ENCODE measurements at places on chromosomes 13 and 19.

DNA sequence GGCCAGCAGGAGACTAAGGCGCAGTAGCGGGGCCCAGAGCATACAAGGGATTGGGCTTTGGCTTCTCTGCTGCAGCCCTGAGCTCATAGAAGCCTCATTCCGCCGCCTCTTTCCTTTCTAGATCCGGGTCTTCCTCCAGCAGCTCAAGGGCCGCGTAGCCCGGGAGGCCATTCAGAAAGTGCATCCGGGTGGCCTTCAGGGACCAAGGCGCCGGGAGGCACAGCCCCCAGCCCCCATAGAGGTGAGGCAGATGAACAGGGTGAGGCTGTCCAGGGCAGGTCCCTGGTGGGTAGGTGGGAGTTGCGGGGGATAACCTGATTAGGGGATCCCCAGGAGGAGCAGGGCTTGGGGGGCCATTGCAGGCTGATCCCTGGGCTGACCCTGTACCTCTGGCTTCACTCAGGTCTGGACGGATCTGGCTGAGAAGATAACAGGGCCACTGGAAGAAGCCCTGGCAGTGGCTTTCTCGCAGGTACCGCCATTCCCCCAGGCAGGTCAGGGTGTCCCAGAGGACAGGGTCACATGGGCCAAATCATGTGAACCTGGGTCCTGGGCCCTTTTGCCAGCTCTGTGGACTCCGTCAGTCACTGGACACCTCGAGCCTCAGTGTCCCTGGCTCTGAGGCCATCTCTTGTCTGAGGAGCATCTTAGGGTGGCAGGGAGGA, 1.3 kb downstream of the SNAPC2 start:
- H3K4me3 ChIP-seq: peak overlapping the region; percentile 69
- peaks cover 3% of the 10 kb centered on the region for H3K36me3 ChIP-seq
- H3K27ac ChIP-seq: peak overlapping the region; percentile 83
- peaks cover 28% of the 10 kb centered on the region for H3K4me1 ChIP-seq

- H3K4me3 ChIP-seq: no peak overlapping the region
- H3K4me1 ChIP-seq: peaks cover 6% of the 10 kb centered on the region
- no peaks in the 10 kb centered on the region for H3K27me3 ChIP-seq
- no peak for DNase-seq
These were observed 76.6 kb upstream of the POMP start for GRCh38 chr13:28582225-28582891.

GRCh38 chr19:29893606-29894284, 48.3 kb upstream of the URI1 start:
- H3K27me3 ChIP-seq: no peaks in the 10 kb centered on the region
- DNase-seq: no peak
- no peak overlapping the region for H3K27ac ChIP-seq
- no peak overlapping the region for H3K4me3 ChIP-seq
- no peaks in the 10 kb centered on the region for H3K36me3 ChIP-seq

- no peaks in the 10 kb centered on the region for H3K4me1 ChIP-seq
- no peaks in the 10 kb centered on the region for H3K36me3 ChIP-seq
- no peak overlapping the region for H3K27ac ChIP-seq
These were observed 183.5 kb downstream of the DNAJC15 start for GRCh38 chr13:43206838-43207237.

DNA sequence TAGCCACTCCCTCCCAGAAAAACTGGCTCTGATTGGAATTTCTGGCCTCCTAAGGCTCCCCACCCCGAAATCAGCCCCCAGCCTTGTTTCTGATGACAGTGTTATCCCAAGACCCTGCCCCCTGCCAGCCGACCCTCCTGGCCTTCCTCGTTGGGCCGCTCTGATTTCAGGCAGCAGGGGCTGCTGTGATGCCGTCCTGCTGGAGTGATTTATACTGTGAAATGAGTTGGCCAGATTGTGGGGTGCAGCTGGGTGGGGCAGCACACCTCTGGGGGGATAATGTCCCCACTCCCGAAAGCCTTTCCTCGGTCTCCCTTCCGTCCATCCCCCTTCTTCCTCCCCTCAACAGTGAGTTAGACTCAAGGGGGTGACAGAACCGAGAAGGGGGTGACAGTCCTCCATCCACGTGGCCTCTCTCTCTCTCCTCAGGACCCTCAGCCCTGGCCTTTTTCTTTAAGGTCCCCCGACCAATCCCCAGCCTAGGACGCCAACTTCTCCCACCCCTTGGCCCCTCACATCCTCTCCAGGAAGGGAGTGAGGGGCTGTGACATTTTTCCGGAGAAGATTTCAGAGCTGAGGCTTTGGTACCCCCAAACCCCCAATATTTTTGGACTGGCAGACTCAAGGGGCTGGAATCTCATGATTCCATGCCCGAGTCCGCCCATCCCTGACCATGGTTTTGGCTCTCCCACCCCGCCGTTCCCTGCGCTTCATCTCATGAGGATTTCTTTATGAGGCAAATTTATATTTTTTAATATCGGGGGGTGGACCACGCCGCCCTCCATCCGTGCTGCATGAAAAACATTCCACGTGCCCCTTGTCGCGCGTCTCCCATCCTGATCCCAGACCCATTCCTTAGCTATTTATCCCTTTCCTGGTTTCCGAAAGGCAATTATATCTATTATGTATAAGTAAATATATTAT, 6.1 kb downstream of the FOSB start:
- H3K27ac ChIP-seq: no peak overlapping the region
- peaks cover 25% of the 10 kb centered on the region for H3K4me1 ChIP-seq
- H3K36me3 ChIP-seq: no peaks in the 10 kb centered on the region
- H3K4me3 ChIP-seq: no peak overlapping the region
- no peak for DNase-seq
- H3K27me3 ChIP-seq: no peaks in the 10 kb centered on the region

DNA sequence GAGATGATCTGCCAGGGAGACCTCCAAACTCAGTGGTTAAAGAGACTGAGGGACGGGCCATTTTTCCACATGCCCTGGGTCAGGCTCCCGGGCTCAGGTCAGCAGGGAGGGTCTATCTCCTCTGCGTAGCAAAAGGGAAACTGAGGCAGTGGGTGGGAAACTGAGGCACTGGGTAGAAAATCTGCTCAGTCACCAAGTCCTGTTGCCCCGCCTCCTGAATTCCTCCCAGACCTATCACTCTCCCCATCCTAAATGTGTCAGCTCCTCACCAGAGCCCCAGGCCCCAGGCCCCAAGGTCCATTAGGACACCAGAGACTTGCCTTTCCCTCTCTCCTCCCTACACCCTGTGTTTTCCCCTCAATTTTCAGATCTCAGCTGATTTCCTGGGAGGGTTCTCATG, 2.4 kb downstream of the CD320 start:
- H3K36me3 ChIP-seq: peaks cover 3% of the 10 kb centered on the region
- DNase-seq: no peak
- H3K27ac ChIP-seq: no peak overlapping the region
- H3K27me3 ChIP-seq: no peaks in the 10 kb centered on the region

DNA sequence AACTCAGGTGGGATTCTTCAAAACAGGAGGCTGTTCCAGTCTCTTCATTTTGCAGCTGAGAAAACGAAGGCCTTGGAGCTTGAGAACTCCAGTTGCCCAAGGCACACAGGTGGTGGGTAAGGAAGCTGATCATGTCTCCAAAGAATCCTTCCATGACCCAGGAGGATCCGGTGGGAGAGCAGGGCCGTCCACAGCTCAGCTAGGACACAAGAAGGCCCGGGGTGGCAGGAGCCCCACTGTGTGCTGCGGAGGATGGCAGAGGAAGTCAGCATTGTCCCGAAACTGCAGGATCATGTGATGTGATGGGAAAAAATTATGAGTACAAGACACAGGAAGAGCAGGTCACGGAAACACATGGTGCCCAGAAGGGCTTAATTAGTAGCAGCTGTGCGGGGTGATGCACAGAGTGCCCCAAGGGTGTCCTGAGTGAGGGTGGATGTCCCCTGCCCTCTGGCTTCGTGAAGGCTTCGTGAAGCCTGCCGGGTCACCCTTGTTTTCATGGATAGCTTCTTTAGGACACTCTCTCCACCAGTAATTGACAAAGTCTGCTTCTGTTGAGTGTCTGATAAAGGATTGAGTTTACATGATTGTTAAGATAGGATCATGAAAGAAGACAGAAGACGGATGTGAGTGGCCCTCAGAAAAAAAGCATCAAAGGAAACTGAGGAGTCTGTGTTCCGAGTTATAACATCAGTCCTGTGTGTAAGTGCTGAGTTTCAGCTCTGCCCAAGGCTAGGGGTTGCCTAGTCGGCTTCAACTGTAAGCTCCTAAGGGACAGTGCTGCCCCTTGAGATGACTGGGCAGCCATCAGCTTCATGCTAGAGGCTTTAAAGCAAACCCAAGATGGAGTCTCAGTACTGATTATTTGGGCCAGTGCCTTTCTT, 33.8 kb upstream of the SACS start:
- peaks cover 34% of the 10 kb centered on the region for H3K4me1 ChIP-seq
- no peak for DNase-seq
- no peaks in the 10 kb centered on the region for H3K27me3 ChIP-seq
- no peak overlapping the region for H3K4me3 ChIP-seq

GRCh38 chr19:2733930-2734588, 5.8 kb downstream of the SLC39A3 start:
- no peak for DNase-seq
- H3K4me3 ChIP-seq: no peak overlapping the region
- peaks cover 1% of the 10 kb centered on the region for H3K4me1 ChIP-seq
- peaks cover 5% of the 10 kb centered on the region for H3K36me3 ChIP-seq
- no peaks in the 10 kb centered on the region for H3K27me3 ChIP-seq
- H3K27ac ChIP-seq: no peak overlapping the region

DNA sequence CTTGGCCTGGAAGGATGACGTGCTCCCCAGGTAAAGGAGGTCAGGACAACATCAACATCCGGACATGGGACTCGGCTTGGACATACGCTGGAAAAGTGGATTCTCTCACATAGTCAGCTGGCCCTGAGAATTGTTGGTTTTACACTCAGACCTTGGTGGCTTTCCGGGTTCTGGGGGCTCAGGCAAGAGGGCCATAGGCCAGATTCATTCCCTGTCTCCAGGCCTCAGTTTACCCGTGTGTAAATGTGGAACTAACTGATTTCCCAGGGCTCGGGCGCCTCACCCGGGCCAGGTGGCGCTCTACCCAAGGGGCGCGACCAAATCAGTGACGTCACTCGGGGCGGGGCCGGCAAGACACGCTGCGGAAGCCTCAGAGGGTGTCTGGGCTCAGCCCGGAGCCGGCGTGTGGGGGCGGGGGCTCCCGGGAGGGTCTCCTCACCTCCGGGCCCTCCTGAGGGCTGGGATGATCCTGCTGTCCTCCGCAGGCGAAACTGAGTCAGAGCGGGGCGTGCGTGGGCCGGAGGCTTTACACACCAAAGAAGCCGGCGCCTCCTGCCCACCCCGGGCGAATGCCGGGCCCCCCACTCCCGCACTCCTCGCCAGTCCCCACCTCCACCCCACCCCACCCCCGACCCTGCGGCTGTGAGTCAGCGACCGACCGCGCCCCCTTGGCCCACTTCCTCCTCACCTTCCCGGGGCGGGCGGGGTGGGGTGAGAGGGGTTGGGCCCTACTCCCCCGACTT, 862 bp upstream of the VASP start:
- peaks cover 23% of the 10 kb centered on the region for H3K4me1 ChIP-seq
- peak overlapping the region; percentile 99 for H3K4me3 ChIP-seq
- H3K27me3 ChIP-seq: no peaks in the 10 kb centered on the region
- H3K36me3 ChIP-seq: peaks cover 6% of the 10 kb centered on the region

DNA sequence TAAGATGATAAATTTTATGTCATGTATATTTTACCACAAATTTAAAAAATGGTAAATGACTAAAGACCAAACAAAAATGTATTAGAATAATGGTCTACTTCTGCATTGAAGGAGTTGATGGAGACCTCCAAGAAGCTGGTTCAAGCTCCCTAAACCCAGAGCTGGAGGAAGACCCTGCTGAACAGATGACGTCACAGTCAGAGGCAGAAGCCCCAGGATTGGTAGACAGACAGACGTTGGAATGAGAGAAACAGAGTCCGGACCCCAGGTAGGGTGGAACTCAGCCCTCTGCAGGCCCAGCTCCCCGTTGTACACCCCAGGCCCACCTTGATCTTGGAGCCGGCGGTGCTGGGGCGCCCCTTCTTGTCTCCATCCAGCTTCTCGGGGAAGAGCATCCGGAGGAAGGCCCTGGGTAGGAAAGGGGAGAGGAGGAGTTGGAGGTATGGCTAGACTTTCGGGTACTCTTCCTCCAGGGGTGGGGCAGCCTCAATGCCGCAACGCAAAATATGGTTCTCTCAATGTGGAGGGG, 25.7 kb upstream of the ZNF414 start:
- H3K27me3 ChIP-seq: no peaks in the 10 kb centered on the region
- no peak overlapping the region for H3K27ac ChIP-seq
- H3K36me3 ChIP-seq: no peaks in the 10 kb centered on the region
- no peak overlapping the region for H3K4me3 ChIP-seq
- no peaks in the 10 kb centered on the region for H3K4me1 ChIP-seq

DNA sequence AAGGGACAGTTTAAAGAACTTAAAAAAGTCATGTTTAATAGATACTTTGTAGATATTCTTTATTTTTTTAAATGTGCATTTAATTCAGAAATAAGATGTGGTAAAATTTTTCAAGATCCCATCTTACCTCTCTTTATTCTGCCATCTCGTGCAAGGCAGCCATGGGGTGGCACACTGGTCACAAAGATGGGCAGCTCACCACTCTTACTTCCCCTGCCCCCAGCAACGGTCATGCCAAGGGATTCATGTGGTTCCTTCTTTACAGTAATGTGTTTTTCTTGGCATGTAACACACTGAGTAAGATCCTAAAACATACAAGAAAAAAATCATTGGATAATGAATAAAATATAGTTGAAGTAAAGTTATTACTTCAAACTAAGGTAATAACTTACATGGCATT, 64.2 kb downstream of the LNX2 start:
- H3K4me3 ChIP-seq: no peak overlapping the region
- H3K27ac ChIP-seq: no peak overlapping the region
- H3K4me1 ChIP-seq: peaks cover 3% of the 10 kb centered on the region
- no peaks in the 10 kb centered on the region for H3K27me3 ChIP-seq

DNA sequence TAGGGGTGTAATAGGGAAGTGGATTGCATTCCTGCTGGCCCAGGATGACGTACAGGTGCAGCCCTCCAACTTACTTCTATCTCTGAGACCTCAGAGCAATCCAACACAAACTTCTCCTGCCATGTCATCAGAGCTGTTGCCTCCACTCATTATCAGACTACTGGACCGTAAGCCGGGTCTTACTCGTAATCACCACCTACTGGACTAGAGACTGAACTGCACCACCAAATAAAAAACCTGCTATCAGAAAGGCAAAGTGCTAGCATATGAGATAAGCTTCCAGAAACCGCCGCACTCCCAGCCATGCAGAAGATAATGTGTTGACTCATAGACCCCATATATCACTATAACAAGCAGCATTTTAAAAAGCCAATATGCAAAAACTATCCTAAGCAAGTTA, 102.0 kb downstream of the SLITRK1 start:
- H3K4me1 ChIP-seq: no peaks in the 10 kb centered on the region
- H3K4me3 ChIP-seq: no peak overlapping the region
- H3K36me3 ChIP-seq: no peaks in the 10 kb centered on the region
- H3K27me3 ChIP-seq: no peaks in the 10 kb centered on the region
- peak; percentile 8 for DNase-seq
- no peak overlapping the region for H3K27ac ChIP-seq

DNA sequence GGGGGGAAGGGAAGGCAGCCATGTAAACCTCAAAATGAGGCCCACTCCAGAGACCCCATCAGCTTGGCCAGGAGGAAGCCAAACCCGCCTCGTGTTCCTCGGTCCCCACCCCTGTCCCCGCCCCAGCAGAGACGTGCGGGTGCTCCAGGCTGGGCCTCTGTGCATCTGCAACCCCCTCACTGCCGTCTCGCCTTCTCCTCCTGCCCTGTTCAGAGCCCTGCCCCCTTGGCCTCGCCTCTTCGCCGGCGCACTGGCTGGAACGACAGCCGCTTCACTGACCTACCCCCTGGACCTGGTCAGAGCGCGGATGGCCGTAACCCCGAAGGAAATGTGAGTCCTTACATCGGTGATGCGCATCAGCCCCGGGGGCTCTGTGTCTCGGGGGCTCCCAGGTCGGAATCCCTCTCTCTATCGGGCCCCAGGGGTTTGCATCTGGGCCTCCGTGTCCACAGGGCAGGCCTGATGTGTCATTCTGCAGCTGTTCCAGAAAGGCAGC, 32.2 kb downstream of the TMEM161A start:
- no peaks in the 10 kb centered on the region for H3K36me3 ChIP-seq
- no peak for DNase-seq
- H3K27ac ChIP-seq: no peak overlapping the region
- H3K4me1 ChIP-seq: peaks cover 7% of the 10 kb centered on the region
